Stimulated activated CD4-positive, alpha-beta T cell treated with anti-CD3 and anti-CD28 coated beads, TNF-alpha, amount 100 ng/mL, for 4 hours (primary cell): ENCODE measurements at places on chromosomes 7 and 10.

DNA sequence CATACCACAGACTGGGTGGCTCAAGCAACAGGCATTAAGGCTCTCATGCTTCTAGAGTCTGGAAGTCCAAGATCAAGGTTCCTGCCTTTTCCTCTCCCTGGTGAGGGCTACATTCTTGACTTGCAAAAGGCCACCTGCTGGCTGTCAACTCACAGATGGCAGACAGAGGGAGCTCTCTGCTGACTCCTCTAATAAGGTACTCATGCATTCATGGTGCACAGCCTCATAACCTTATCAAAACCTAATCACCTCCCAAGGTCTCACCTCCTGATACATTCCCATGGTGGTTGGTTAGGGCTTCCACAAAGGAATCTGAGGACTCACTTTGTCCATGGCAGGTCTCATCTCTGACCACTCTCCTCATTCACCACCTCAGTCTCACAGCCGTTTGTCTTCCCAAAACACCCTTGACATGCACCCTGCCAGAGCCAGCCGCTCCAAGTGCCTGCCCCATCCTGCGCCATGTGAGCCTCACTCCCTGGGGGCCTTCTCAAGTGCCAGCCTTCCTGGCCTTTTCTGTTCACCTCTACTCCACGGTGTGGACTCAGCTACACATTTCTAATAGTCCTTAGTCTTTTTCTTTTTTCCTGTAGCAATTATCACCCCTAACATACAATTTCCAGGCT, 400.3 kb upstream of the ADARB2 start:
- no peak for DNase-seq

GRCh38 chr7:5237286-5237685, 45.5 kb upstream of the SLC29A4 start:
- DNase-seq = no peak

- DNase-seq = no peak
Observed at GRCh38 chr7:115701141-115701540, 329.4 kb downstream of the TFEC start.

DNA sequence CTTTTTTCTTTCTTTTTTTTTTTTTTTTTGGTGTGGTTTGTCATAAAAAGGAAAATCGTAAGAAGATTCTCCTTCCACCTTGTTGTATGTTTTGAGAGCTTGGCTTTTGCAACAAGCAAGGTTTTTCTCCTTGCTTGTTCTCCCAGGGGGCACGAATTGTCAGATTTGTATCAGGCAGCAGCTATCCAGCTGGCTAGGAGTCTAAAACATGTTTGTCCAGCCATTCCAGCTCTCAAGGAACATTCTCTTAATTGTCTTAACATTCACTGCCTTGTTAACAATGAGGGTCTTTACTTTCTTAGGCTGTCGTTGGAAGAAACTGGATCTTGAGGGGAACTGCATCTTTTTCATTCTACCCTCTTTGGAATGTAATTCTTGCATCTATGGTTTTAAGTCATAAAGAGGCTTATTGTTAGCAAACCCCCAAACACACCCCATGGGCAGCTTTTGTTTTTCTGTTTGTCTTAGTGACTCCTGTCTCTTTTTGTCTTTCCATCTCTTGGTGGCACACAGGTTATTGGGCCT, 14.6 kb downstream of the SHTN1 start:
- no peak for DNase-seq

DNA sequence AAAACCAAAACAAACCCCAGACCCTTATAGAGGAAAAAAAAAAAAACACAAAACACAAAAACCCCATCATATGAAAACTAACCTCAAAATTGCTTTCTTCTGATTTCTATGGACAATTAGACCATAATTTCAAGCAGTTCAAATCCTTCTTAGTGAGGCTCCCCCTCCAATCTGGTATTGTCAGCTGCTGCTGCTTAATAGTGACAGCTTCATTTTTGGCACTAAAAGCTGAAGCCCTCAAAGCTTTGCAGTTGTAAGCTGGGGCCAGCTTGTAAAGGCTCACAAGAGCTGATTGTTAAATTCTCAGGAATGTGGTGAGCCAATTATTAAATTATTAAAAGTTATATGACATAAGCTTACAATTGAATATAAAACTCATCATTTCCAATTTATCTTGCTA, 21.9 kb downstream of the ATXN7L1 start:
- no peak for DNase-seq

- no peak for DNase-seq
Observed at GRCh38 chr7:51229106-51229537, 87.5 kb downstream of the COBL start.

DNA sequence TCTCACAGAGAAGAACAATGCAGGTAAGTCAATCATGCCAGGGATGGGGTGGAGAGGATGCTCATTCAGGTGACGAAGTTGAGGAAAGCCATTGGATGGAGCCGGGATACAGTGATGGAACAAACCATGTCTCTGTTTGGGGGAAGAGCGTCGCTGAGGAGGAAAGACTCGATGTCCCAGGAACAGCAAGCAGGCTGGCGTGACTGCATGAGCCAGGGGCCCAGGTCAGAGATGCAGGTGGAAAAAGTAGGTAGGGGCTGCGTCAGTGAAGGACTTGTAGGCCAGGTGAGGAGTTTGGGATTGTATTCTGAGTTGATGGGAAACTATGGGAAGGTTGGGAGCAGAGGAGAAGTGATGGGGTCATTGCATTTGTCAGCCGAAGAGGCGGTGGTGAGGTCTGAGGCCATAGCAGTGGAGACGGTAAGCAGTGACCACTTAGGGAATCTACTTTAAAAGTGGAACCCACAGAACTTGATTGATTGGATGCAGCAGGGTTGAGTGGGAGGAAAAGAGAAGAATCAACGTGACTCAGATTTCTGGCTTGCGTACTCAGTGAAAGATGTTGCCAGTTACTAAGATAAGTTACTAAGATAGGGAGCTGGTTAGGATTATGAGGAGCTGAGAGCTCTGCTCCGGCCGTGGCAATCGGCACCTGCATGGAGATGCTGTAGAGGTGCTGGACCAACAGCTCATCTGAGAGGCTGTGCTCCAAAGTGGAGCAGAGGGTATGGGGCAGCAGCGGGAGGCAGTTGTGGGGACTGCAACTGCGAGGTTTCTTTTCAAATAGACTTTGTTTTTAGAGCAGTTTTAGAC, 12.5 kb upstream of the IL2RA start:
- DNase-seq = no peak

- no peak for DNase-seq
Observed at GRCh38 chr7:155493744-155494538, 36.0 kb downstream of the EN2 start.

- no peak for DNase-seq
Observed at GRCh38 chr10:124222318-124222987, 129.1 kb upstream of the CHST15 start.

GRCh38 chr7:4787947-4788626, 12.7 kb downstream of the AP5Z1 start:
- no peak for DNase-seq

GRCh38 chr10:15313843-15314242, 57.2 kb downstream of the FAM171A1 start:
- no peak for DNase-seq

DNA sequence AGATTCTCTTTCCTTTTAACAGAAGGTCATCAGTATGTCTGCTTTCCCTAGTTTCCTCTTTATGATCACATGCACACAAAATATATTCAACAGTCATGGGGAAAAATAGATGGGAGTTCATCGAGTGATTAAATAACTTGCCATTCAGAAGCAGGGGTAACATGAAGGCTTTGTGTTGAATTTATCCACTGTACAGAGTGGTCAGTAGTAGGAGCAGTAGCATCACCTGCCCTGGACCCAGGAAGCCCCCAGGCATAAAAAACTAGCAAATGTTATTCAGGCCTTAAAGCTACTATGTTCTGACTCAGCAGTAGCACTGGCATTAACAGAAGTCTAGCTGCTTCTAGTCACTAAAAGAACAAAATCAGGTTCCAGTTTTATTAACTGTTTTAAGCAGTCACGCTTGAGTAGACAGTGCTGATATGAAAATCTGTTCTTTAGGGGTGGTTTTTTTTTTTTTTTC, 31.4 kb upstream of the FAM133B start:
- DNase-seq = no peak

DNA sequence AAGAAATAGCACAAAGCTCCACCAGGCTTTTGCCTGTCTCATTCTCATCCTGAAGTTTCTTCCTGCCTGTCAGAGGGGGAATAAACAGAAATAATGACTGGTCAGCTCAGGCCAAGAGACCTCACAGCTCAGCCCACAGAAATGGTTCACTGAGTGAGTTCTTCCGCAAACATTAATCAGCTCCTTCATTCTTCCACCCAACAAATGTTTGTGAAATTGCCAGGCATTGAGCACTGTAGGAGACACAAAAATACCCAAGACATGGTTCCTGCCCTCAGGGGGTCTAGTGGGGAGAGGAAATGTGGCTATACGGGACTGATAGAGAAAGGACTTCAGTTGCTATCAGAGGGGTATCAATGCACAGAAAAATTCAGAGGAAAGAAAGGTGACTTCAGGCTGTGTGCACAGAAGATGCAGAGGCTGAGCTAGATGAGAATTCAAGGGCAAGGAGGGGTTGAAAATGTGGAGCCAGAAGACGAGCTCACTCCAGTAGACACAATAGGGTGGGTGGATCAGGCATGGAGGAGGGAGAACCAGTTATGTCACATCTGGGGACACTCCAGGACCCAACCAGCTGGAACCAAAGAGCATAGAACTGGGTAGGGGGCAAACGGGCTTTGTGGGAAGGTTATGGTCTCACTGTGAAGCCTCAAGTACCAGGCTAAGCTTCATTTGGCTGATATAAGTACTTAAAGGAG, 20.9 kb downstream of the MYOF start:
- DNase-seq = no peak

DNA sequence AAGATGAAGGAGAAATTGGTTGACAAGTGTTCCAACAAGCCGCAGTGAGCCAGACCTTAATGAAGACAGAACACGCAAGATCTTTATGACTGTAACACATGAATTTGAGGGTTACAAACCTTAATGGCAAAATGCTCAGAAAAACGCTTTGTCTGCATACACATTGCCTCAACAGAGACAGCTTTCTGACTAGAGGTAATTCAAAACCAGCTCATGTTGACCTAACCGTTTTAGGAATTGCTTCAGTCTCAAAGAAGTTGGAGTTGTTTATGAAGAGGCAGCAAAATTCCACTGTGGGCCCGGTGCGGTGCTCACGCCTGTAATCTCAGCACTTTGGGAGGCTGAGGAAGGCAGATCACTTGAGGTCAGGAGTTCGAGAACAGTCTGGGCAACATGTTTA, 2.2 kb upstream of the GTF2I start:
- DNase-seq = no peak

DNA sequence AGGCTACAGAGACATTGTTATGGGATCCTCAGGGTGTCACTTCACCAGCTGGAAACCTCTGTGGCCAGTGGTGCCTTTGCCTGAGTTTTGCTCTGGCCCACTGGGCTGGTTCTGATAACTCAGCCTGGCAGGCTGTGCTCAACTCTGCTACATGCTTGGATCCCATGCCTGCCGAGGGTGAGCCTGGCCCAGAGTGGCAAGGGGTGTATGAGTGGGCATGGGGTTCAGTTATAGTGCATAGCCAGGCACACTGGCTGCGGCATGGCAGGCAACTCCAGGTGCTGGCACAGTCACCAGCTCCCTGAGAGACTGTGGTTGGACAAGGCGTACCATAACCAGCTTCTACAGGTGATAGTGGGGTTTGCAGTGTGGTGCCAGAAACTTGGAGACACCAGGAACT, 107.0 kb upstream of the PCDH15 start:
- no peak for DNase-seq

DNA sequence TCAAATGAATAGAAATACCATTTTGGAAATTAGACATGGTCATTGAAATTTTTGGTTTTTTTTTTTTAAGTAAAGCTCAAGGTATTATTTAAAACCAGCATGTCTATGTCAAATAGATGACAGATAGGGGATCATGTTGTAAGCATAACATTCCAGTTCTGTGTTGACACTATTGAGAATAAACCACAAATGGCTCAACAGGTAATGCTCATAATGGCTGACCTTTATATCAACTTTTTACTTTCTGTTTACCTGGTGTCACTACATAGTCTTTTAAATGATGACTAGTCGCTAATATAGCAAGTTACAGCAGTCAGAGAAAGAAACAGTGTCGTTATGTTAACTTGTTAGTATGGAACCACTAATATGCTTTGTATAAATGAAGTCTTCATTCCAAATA, 616.0 kb downstream of the GATA3 start:
- no peak for DNase-seq

GRCh38 chr10:15742836-15743235, 23.1 kb upstream of the ITGA8 start:
- DNase-seq = no peak

GRCh38 chr7:8751557-8752231, 318.3 kb downstream of the NXPH1 start:
- no peak for DNase-seq
